ENCODE measurements at places on chromosomes 5 and 9.

DNA sequence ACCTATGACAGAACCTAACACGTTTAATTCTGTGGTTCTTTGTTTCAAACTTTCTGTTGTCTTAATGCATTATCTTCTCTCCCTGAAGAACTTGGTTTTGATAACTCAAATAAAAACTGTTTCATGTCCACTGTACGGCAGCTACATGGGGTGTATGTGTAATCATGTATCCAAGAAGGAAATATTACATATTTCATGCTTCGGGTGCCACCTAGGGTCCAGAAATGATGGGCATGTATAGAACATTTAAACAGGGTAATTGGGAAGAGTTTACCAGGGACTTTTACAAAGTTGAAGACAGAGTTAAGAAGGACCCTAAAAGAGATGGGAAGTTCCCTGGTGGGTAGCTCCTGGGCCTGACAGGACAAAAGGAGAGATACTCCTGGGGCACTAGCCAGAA lies 291.3 kb downstream of the FBXL7 start:
- DNase-seq, result no peak

- no peak for DNase-seq
Observed at GRCh38 chr9:136711751-136712689, at the start of gene DIPK1B. TSS of gene DIPK1B (plus strand) at chr9:136712572. CDS start at chr9:136712666, 94 bp downstream.

DNA sequence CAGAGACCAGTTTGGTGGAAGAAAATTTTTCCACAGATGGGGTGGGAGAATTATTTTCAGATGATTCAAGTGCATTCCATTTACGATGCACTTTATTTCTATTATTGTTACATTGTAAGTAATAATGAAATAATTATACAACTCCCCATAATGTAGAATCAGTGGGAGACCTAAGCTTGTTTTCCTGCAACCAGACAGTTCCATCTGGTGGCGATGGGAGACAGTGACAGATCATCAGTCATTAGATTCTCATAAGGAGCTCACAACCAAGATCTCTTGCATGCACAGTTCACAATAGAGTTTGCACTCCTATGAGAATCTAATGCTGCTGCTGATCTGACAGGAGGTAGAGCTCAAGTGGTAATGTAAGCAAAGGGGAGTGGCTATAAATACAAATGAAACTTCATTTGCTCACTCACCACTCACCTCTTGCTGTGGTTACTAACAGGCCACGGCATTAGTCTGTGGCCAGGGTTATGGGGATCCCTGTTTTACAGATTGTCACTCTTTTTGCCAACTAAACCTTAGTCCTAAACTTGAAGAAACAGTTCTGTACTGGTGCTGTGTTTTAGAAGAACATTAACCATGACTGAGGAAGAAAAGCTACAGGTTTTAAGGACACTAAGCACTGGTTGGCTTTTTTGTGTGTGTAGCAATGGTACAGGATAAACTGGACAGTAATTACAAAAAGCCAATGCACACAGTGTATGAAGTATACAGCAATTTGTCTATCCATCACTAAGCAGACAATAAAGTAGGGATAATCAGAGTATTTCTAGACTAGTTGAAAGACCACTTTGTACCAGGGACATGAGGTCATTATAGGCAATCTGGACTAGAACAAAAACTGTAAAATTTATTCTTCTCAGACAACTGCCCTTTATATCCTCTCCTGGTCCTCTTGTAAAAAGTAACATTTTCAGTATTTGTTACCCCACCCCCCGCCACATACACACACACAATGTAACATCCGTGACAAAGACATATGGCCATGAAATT lies 9.9 kb downstream of the TMEM232 start:
- no peak for DNase-seq

DNA sequence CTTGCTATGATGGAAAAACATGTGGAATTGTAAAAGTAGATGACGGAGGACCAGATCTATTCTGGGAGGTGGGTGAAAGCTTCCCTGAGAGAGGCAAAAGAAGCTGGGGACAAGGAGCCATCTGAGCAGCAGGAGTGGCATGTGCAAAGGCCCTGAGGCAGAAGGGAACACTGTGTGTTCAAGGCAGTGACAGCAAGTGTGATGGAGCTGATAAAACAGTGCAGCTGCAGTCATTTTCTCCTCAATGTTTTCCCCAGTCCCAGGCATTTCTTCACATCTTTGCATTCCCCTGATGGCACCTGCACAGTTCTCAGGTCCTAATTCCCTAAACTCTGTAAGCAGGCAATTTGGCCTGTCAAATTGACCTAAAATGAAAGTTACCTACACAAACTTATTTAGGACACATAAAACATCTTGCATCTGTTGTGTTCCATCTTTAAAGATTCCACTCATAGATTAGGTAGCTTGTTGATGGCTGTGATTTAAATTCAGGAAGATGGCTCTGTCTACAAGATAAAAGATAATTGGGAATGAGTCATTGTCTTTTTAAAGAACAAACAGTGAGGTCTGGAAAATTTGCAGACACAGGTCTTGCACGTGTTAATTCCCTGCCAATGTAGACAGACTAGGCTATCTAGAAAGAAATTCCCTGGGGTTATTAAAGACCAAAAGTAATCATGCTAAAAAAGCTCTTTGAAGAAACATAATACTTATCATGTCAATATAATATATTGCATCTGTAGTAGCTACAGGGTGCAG lies 289.6 kb upstream of the SGCD start:
- DNase-seq, result no peak

DNA sequence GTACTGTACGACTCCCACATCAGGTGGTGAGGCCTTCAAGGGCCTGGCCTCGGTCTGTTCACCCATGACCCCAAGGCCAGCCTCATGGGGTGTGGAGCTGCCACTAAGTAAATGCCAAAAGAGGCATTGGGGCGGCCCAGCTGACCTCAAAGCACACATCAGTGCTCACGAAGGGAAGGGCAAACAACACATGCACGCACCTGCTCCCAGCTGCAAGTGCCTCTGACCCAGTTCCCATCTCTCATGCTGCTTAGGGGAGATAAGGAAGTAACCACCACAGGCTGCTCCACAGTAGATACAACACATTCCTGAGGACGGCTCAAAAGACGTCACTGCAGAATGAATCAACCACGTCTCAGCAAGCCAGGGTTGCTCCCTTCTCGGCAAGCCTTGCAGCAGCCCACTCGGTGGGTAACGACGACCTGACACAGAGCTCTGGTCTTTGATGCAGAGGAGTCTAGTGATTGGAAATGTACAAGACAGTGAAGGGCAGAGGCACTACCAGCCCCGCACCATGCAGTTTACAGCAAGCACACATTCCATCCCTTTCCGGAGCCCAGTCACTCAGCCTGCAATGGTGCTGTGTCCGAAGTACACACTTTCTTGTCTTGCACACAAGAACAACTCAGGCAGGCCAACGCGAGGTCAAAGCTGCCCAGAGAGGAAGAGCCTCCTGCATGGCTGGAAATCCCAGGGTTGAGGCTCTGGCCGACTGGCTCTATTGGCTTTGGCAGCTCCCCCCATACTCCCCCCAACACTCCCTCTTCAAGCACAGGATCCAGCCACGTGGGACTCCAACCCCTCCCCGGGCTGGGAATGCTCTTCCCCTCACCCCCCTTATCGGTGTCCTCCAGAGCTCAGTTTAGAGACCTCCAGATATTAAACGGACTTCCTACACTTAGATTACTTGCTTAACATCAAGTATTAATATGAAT lies 31.8 kb downstream of the FABP6 start:
- no peak for DNase-seq

DNA sequence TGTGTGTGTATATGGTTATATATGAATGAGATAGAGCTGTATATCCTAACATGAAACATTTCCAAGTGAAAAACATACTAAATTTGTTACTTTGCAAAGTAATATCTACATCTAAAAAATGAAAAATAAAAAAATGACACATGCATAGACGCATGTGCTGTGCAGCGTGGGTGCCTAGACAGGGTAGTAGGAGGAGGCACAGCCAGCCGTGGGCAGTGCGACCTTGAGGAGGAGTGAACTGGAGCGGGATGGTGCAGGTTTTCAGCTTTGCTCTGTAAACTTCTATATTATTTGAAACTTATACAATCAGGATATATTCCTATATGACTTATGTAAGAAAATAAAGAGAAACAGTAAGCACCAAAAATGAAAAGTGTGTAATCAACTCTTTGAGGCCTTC lies 15.0 kb upstream of the GLRX start:
- no peak for DNase-seq

DNA sequence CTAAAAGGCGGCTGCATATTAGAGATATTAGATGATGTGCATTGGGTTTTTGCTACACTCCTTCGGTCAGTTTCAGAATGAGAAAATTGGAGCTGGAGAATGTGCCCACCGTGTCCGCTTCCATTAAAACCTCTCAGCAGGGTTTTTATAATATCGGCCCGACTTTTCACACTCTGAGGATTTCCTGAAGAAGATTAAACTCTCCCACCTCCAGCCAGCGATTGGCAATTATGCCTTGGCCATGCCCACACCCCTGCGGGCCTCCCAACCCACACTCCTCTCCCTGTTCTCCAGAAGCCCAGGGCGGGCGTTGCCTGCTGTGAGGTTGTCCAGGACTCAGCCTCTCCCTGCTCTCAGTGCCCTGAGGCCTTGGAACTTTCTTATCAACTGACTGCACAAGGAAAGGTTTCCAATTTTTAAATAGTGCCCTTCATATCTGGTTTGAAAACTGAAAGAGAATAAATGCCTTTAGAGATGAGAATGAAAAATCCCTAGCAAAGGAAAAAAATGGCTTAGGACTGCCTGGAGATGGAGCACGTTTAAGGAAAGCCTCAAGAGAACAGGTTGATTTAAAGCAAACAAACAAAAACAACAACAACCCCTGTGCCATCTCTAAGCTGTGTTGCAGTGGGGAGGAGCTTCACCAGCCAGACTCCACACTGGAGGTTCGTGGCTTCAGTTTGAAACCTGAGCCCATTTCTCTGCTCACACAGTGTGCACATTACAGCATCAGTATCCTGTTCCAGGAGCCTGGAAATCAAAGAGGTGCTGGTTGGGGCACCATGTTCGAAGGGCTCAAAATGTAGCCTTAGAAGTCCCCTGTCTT lies 292.9 kb downstream of the NSG2 start:
- DNase-seq, result no peak

DNA sequence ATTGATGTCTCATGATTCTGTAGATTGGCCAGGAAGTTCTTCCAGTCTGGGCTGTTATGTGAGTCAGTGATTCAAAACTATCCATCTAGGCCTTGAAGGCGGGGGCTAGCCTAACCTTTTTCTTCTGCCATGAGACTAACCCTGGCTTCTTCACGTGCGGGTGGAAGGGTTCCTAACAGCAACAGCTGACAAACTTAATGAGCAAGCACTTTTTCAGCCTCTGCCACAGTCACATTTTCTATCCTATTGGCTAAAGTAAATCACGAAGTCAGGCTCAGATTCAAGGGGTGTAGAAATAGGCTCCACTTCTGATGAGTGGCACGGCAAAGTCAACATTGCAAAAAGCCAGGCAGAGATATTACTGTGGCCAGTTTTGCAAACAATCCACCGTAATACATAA lies 68.4 kb downstream of the STK32A start:
- DNase-seq, result no peak

DNA sequence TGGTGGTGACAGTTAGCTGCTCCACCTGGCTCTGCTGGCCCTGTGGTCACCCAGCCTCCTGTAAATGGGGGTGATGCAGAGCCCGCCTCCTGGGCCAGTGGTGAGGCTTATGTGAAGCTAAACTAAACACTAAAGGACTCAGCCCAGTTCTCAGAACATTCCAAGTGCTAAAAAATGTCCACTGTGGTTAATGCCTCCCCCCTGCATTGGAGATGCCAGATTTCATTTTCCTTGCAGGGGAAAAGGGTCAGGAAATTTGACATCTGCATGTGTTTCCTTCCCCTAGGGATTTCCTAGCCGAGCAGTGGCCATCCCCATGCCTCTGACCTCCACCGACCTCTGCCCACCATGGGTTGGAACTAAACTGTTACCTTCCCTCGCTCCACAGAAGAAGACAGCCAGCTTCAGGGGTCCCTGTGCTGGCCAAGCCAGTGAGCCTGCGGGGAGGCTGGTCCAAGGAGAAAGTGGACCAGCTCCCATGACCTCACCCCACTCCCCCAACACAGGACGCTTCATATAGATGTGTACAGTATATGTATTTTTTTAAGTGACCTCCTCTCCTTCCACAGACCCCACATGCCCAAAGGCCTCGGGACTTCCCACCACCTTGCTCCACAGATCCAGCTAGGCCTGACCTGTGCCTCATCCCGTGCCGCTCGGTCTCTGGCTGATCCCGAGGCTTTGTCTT lies 13.0 kb downstream of the CD74 start:
- DNase-seq, result no peak

DNA sequence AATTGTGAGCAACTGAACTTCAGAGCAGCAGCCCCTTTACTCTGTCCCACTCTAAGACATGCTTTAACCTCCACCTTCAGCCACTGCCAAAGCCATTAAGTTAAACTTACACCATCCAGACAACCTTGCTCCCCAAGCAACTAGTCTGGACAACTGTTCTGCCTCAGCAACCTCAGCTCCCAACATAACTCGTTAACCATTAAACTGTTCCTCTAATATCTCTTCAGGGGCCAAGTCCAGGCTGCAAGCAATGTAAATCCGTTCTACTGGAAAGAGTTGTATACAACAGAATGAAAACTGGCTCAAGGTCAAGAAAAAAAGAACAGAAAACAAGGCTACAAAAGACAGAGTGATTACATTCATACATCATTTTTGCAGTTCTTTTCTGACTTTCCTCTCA lies 131.7 kb upstream of the TARS1 start:
- no peak for DNase-seq

DNA sequence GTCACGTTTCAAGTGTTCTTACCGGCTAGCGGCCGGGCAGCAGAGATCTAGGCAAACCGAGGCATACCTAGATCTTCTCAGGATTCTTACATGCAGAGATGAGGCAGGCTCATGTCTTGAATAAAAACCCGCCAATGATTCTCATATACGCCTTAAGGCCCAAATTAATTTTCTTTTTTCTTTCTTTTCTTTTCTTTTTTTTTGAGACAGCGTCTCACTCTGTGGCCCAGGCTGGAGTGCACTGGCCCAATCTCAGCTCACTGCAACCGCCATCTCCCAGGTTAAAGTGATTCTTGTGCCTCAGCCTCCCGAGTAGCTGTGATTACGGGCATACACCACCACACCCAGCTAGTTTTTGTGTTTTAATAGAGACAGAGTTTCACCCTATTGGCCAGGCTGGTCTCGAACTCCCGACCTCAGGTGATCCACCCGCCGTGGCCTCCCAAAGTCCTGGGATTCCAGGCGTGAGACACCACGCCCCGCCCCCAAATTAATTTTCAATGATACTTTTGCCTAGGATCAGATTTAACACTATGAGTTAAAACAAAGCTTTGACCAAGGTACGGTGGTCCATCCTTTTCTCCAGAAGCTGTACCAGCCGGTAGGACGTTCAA lies 1.5 kb downstream of the C9orf40 start:
- DNase-seq, result no peak

GRCh38 chr5:96219580-96220281 lies 213.3 kb downstream of the PCSK1 start:
- DNase-seq, result no peak

GRCh38 chr9:96080364-96080763 lies 204.9 kb downstream of the ERCC6L2 start:
- DNase-seq, result no peak

GRCh38 chr5:66949066-66949465 lies 247.5 kb downstream of the CD180 start:
- DNase-seq, result no peak

GRCh38 chr5:169626779-169627178 lies 10.3 kb upstream of the DOCK2 start:
- no peak for DNase-seq

GRCh38 chr9:27385606-27386322 lies 88.8 kb upstream of the EQTN start:
- no peak for DNase-seq

- peak; percentile 77 for DNase-seq
Observed at GRCh38 chr9:134384811-134385479, 58.7 kb downstream of the RXRA start.

GRCh38 chr9:109166171-109166770 lies 778 bp downstream of the FRRS1L start:
- DNase-seq, result no peak

GRCh38 chr5:93422652-93423280 lies 158.3 kb downstream of the NR2F1-AS1 start:
- DNase-seq, result no peak
